ENCODE measurements at places on chromosomes 1 and 21.

GRCh38 chr1:67150931-67151330 lies 15.3 kb upstream of the IL23R start:
- DNase-seq = no peak

DNA sequence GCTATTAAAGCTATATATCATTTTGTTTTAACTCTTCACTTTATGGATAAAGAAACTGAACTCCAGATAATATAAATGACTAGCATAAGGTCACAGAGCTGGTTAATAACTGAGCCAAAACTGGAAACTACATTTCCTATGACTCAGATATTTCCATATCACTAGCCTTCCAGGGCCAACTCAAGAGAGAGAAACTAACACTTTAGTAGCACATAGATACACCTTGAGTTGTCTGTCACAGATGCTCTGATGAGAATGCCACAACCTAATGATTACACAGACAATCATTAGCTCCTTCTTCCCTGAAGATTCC lies 40.7 kb downstream of the NME7 start:
- no peak for DNase-seq

- no peak for DNase-seq
These were observed 24.8 kb upstream of the GFI1 start for GRCh38 chr1:92511541-92511940.

DNA sequence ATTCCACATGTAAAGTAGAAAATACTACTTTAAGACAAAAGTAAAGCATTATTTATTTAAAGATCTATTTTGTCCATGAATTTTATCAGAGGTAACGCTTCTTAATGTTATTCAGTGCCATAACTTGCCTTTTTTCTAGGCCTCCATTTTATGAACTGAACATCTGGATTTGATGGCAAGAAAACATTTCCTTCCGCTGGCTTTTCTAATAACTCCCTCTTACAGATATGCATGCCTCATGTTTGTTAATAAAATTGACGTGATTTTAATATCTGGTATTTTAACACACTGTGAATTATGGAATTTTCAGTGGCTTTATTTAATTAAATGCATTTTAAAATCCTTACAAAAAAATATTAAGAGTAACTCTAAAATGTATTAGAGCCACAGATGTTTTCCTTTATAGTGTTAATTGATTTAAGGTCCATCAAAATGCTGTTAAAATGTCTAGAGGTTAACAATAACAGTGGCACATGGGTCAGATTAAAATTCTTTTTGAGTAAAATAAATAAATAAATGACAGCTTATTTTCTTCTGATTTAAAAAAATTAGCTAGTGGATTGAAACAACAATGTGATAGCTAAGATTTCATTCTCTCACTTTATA lies 15.1 kb downstream of the PTPRC start:
- no peak for DNase-seq

- no peak for DNase-seq
These were observed 27.5 kb downstream of the ZP4 start for GRCh38 chr1:237863234-237863633.

DNA sequence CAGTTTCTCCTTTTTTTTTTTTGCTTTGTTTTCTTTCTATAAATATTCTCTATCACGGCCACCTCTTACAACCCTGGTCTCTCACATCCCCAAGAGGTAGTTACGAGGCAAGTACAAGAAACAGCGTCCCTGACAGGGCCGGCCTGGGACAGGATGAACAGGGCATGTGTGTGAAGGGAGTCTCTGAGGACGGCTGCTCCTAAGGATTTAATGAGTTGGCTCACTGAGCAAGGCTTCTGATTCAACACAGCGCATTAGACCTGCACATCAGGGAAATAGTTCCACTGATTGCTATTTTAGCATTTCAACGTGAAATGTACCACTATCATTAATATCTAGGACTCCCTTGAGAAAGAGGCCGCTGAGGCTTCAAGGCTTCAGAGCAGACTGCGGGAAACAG lies 54.0 kb downstream of the NTPCR start:
- no peak for DNase-seq

DNA sequence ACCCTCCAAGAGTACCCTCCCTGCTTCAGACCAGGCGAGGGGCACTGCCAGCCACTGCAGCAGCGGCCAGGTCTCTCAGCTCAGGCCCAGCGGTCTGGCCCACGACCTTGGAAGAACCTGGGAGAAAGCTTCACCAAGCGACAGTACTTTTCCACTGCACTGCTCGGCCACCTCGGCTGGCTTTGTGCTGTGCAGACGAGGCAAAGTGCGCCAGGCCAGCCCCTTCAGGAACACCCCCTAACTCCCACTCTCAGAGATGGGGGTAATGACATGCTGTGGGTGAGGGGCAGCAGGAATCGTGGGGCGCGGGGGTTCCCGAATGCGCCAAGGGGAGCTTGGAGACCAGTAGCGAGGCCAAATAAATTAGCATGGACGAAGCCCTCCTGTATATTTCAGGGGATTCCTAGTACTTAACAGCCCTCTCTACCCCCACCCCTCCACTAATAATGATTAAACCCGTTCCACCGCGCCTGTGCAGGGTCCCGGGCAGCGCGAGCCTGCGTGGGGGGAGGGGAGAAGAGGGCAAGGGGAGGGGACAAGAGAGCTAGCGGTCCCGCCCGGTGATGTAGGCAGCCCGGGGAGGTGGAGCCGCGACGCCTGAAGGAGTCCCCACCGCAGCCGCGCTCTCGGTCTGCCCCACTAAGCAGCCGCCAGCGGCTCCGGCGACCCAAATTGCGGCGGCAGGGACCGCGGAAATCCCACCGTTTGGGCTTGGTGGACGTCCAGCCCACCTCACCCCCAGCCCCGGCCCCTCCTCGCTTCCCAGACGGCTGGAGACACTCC lies at the start of gene FAM43B:
Gene FAM43B (plus strand): TSS at position 629 of the 783 bp plus-strand sequence. CDS start 401 bp downstream, outside the sequence.
- DNase-seq = peak; percentile 91

DNA sequence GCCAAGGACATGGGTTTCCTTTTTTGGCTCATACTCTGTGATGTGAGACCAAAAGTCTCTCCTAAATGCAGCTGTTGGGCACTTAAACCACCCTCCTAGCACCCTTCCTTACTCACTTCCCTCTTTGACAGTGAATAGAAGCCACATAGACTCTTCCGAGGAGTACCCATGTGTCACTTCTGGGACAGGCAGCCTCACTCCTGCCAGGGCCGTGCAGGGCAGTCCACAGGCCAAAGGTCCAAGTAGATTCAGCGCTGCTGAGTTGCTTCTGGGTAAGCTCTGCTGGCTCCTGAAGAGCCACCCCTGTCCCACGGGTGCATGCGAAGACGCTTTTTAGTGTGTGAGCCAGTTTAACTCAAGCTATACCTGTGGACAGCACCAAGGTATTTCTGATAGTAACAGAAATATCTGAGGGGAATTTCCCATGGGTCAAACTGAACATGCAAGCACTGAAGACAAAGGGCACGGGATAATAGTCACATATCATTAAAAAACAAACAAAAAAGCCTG lies 36.8 kb upstream of the BMP8B start:
- no peak for DNase-seq

GRCh38 chr1:115063228-115063901 lies 25.9 kb downstream of the TSPAN2 start:
- no peak for DNase-seq

DNA sequence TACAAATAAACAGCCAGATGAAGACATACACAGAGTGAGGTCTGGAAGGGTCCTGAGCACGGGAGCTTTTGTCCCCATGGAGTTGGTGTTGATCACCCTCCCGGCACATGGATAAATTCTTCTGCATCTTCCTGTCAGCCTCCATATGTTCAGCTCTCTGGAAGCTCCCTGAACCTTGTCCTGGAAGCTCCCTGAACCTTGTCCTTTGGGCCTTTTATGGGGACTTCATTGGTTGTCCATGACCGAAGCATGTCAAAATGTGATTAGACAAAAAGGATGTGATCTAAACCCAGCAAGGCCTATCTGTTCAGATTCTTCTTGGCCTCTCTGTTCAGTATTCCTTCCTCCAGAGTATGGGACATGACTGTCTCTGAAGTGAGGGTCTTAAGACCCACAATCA lies 25.4 kb upstream of the RNF11 start:
- DNase-seq = no peak

DNA sequence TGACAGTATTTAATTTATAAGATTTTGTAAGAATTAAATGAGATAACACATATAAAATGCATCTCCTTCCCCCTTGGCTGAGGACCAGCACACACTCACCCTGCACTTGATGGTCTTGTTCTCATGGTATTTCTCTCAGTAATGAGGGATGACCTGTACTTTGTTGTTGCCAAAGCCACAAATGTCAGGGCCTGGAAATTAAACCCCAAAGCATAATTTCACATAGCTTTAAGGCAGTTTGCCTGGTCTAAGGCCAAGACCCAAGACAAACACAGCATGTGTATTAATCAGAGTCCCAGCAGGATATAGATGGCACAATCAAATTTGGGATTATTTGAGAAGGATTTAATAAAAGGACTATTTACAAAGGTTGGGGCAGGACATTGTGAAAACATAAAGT lies 48.6 kb upstream of the EPS15 start:
- DNase-seq = no peak

DNA sequence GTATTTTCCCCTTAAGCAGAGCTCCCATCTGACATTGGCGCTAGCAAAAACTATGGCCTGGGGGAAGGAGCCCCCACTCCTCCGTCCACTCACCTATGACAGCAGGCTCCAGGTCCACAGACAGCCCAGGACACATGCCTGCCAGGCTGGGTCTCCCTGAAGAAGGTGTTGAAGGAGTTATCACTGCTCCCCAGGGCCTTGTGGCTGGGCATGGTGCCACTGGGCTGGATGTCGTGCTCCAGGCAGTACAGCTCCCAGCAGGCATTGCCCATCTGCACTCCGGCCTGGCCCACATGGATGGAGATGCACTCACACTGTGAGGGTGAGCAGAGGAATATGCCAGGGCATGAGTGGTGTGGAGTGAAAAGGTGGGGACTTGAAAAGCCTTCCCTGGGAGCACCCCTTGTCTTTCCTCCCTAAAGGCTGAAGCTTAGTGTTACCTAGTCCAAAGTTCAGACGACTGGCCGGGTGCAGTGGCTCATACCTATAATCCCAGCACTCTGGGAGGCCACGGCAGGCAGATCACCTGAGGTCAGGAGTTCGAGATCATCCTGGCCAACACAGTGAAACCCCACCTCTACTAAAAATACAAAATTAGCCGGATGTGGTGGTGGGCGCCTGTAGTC lies 30.0 kb downstream of the RABIF start:
- no peak for DNase-seq

DNA sequence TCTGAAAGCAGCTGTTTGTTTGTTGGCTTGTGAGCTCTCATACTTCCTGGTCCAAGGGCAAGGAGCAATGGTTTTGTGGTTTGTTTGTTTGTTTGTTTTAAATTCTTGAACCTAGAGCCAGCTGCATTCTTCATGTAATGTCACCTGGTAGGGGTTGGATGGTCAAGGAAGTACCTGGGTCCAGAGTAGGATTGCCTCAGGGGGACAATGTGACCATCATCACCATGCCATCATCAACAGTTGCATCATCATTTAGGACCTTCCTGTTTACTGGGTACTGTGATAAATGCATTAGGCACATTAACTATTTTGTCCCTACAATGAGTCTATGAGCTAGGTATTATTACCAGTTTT lies 14.7 kb upstream of the MYOG start:
- no peak for DNase-seq

DNA sequence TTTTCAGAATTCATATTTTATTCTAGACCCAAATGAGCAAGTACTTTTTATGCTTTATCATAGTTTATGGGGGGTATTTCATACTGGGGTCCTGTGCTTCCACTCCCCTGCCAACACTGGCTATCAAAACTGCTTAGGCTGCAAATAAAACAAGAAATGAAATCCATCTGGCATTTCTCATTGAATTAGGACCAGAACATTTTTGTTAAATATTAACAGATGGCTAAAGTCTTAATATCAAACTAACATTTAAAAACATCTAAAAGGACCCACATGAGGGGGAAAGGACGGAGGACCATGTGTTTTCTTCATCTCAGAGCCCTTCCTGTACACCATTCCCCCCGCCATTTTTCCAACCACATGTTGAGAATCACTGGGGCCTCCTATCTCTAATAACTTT lies 167.5 kb upstream of the C1orf105 start:
- no peak for DNase-seq

DNA sequence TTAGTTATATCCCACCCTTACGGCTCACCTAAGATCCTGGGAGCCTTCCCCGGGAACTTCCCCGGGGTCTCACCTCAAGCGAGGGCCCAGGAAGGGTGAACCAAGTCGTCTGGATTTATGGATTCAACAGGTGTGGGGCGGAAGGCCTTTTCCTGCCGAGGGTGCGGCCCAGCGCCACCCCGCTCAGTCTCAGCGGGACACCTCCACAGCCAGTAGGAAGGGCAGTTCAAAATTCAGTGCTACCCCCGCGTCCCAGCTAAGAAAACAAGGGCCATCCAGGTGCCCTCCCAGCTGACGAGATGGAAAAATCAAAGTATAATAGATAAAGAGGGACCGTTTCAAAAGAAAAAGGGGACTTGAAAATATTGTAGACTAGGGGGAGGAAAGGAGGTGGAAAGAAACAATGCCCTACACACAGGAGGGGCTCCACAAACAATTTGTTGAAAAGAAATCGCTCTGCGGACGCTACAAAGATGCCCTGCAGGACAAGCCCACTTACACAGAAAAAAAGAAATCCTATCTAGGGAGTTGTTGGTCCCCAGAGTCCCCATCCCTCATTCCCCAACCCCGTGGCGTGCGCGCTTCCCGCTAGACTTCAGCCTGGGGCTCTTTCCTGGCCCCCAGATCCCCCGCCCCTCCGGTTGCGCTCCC lies 1.3 kb downstream of the SLC2A1 start:
- DNase-seq = peak; percentile 29

All from left hindlimb (tissue), 1 donor.